ENCODE measurements at places on chromosomes 3 and 15. TPM values are rescaled to one million over a fixed set of nuclear protein-coding genes. Genes with fewer than 3 reads are reported as not detected.

Gene CCR3
- total RNA-seq, result 0.49 TPM

- DNase-seq, result no peak
Observed at GRCh38 chr3:9045371-9045770, 82.1 kb upstream of the RAD18 start.

- no peak for DNase-seq
Observed at GRCh38 chr3:170806676-170807075, 63.3 kb downstream of the RPL22L1 start.

Gene CADM2
- total RNA-seq, result 2.5 TPM

GRCh38 chr15:76162036-76162398 lies 102.2 kb downstream of the TMEM266 start:
- no peak for DNase-seq

GRCh38 chr15:66251790-66252684 lies 1.5 kb downstream of the MEGF11 start:
- DNase-seq, result no peak

Gene KIF15
- total RNA-seq, result 9.5 TPM

- no peak for DNase-seq
Observed at GRCh38 chr3:102530415-102531181, 95.8 kb downstream of the ZPLD1 start.

Gene PSTPIP1
- 4.3 TPM for total RNA-seq

Gene HHLA2
- total RNA-seq, result not detected

DNA sequence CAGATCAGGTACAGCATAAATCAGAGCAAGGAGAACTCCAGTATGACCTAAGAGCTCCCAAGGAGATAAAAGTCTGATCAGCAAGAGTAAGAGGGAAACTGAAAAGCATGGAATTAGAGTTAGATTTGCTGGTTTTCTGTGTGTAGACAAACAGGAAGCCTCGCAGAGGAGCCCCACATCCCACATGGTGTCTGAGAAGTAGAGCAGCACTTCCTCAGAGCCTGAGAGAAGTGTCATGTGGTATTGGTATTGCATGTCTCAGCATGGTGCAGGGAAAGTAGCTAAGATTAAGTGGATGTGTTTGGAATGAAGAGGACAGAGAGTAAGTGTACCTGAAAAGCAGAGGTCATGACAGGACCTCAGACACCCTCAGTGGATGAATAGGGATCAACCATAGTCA lies 175.4 kb upstream of the GBE1 start:
- DNase-seq, result no peak

Gene UCN2
- 1.4 TPM for total RNA-seq

DNA sequence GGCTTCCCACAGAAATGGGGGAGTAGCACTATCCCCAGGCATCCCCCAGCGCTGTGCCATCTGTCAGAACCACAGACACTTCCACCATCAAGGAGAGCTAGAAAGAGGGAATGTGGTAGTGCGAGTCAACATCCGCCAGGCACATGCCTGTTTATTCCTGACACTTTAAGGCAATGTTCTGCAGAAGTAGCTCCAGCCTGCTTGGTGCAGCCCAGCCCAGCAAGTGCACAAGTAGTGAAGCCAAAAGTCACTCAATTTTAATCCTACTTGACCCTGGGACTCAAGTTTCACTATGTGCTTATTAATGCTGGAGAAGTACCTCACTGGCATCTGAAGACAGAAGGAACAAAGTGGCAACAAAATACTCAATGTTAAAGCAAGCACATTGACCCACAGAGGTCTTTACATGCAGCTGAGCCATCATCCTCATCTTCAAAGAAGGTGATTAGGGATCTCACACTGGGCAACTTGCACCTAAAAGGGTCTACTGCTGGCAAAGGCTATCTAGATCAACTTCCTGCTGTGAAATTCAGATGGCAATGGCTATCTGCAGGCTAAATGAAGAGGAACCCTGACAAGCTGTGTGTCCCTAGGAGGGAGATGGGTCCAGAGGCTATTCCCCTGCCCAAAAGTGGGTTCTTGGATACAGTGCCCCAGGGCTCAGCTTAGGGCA lies 61.4 kb upstream of the CLDN18 start:
- no peak for DNase-seq

GRCh38 chr15:36645106-36645505 lies 65.7 kb downstream of the CDIN1 start:
- DNase-seq, result no peak

DNA sequence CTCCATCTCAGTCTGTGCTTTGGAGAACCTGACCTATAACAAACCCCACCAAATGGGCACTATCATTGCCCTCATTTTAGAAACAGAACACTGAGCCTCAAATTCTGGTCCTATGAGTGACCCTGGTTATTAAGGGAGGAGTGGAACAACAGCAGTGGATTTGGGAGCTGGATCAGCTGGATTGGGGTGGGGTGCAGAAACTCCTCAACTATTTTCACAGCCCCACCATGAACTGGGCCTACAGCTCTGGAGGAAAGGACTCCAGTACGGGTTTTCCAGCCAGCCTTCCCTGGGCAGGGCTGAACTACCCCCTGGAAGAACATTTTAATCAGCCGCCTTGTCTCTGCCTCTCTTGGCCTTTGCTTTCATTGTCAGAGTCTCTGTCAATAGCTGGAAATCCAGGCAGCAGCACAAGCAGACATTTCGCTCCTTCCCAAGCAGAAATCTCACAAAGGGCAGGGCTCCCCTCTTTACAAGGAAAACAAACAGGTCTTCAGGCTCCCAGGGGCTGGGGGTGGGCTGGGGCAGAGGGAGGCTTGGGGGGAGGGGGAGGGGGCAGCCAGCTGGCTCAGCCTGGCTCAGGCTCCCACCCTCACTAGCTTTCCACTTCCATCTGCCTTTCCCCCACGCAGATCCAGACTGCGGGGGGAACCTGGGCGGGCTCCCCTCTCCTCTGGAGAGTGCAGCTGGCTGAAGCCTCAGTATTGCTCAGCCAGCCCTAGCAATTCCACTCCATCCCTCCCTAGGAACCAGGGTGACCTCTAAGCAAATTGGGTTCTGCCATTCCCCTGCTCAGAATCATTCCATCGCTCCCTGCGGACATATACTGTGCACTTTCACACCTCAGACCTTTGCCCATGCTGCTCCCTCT lies 13.7 kb upstream of the TLE3 start:
- DNase-seq, result peak; percentile 96

Gene DTX3L
- total RNA-seq, result 10.6 TPM

- no peak for DNase-seq
Observed at GRCh38 chr15:69457304-69458280, 5.0 kb downstream of the RPLP1 start.

DNA sequence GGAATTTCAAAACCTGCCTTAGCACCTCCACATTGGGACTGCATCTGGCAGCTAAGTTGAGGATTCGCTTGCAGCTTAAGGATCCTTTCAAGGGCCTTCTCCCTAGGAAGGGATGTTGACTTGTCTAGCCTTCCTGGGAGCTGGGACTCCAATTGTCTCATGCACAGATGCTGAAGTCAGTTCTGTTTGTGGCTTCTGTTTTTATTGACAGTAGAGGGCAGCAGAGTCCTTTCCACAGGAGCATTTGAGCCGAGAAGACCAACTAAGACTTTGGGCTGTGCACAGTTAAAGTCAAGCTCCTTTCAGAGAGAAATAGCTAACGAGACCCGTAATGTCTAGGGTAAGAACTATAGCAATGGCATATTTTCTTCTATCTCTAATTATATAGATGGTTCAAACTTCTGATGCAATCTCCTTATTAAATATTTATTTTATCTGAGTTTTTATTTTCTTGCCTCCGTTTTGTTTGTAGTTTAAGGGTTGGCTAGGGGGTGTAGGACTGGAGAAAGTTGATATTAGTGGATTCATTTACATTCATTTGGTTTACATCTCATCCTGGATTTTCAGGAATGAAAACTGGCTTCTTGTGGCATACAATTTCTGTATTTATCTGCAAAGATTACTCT lies 59.7 kb upstream of the KBTBD8 start:
- peak; percentile 49 for DNase-seq

DNA sequence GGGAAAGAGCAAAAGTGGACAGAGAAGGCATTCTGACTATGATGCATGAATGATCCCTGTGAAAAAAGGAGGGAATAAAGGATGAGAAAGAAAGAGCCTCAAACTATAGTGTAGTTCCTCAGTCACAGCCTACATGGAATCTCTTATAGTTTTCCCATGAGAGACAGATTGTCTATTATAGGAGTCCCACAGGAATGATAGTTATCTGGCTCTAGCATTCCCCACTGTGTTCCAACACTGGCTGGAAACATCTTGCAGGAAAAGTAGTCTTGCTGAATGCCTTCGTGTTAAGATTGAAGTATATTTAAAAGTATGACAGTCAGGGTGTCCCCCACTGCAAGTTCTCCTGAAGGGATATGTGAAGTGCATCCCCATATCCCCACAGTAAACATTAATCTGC lies 641.5 kb upstream of the NECTIN3 start:
- DNase-seq, result no peak

- DNase-seq, result peak; percentile 91
Observed at GRCh38 chr3:100073714-100074307, 40.5 kb downstream of the FILIP1L start.

GRCh38 chr3:111035316-111035715 lies 36.3 kb upstream of the NECTIN3 start:
- no peak for DNase-seq

DNA sequence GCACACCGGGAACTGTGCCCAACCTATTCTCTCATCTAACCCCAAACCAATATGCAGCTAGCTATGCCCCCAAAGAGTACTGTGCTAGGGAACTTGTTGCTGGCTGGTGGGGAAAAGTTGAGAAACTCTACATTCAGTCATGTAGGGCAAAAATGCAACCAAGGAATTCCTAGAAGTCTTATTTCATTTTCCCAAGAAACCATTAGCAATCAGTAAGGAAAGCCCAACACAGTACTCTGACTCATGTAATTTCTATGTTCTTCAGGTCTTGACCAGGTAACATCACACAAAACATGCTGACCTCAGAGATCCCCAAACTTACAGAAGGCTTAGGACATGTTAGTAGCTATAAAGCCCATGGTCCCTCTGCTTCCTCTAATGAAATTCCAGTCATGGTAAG lies 52.1 kb downstream of the TASOR start:
- DNase-seq, result no peak

Gene CLDN16
- 0.69 TPM for total RNA-seq

DNA sequence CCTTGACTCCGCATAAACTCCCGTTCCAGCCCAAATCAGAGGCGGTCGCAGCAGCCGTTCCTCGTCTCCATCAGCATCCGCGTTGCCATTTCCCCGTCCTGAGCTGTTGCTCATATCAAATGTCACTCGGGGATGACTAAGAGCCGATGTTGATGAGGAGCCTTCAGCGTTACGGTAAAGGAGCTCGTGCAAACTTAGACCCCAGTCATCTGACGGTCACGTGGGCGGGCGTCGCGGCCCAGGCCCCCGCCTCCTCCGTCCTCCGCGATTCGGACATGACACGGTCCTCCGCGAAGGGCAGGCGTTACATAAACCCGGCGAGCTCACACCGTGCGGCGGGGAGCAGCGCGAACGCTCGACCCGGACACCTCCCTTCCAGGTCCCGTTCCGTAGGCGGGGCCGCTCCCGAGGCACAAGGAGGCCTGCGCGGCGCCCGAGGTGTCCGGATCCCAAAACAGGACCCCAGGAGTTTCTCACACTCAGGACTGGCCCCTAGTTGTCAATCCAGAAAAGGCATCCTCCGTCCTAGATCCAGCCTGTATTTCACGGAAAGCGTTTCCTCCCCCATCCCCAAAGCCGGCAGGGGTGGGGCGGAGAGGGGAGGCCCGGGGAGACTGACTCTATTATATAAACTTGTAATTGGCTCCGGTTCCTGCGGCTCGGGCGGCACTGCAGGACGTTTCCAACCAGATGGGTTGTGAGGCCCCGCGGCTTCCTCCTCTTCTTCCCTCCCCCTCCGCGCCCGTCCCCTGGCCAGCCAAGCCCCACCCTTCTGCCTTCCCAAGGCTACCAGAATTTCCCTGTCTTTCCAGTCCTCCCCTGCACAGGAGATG lies 100.0 kb upstream of the IGF1R start:
- DNase-seq, result peak; percentile 76
